ENCODE measurements at places on chromosomes 6 and 20.

- no peak for DNase-seq
Observed at GRCh38 chr20:8330319-8330784, 198.3 kb downstream of the PLCB1 start.

DNA sequence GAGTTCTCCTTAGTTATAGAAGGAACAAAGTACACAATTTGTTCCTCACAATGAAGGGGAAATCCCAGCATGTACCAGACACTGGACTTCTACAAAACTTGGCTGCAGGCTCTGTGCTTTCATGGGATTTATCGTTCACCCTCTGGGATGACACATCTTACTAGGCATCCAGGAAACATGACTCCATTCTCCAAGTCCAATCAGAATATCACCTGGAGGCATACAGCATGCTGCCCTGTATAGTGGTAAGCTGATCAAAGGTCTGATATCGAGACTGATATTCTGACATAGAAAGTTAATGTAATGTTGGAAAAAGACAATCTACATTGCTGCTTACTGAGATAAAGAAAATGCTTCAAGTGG lies 6.7 kb downstream of the RWDD2A start:
- DNase-seq: no peak

GRCh38 chr20:48761023-48761785 lies 66.6 kb downstream of the PREX1 start:
- no peak for DNase-seq

DNA sequence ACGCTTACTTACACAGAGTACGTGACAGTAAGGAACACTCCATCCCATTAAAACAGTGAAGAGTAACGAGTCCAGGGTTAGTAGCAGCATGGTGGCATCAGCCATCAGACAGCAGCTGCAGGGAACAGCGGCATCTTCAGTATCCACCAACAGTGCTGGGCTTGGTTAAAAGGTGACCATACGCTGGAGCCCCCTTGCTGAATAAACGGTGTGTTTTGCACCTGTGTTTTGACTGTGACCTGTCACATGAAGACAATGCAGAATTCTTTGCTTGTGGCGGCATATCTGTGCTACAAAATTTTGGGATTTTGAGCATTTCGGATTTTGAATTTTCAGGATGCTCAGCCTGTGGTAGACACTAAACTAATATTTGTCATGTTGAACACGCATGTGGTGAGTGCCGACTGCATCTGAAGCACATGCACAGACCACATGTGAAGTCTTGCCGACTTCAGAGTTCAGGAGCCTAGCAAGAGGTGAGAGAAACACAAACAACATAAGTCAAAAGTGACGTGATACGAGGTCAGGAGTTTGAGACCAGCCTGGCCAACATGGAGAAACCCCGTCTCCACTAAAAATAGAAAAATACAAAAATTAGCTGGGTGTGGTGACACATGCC lies 69.3 kb upstream of the FRMD1 start:
- DNase-seq: no peak

DNA sequence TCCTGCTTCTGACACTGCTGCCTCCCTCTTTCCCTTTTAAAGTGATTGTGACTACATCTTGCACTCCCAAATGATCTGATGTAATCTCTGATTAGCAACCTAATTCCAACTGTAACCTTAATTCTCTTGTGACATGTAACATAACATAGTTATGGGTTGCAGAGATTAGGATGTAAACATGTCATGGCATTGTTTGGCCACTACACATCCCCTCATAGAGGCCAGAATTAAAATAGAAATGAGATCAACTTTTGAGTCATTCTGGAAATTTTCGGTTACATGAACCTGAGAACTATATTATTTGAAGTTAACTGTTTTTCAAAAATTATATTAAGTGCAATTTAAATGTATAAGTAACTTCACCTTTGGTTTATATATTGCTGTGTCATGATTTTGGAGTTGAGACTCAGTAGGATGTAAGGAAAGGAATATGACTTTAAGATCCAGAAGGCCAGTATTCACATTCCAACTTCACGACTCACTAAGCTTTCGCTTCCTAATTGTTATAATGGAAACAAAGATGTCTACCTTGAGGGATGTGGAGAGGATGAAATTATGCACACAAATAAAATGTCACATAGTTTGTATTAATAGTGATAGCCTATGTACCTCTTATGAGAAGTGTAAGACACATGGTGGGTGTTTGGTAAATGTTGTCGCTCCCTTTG lies 611.9 kb upstream of the MAP3K7 start:
- no peak for DNase-seq
